DMS 273 treated with DMSO at 0.1 percent for 48 hours (cell line): ENCODE measurements at places on chromosomes 11 and 22.

DNA sequence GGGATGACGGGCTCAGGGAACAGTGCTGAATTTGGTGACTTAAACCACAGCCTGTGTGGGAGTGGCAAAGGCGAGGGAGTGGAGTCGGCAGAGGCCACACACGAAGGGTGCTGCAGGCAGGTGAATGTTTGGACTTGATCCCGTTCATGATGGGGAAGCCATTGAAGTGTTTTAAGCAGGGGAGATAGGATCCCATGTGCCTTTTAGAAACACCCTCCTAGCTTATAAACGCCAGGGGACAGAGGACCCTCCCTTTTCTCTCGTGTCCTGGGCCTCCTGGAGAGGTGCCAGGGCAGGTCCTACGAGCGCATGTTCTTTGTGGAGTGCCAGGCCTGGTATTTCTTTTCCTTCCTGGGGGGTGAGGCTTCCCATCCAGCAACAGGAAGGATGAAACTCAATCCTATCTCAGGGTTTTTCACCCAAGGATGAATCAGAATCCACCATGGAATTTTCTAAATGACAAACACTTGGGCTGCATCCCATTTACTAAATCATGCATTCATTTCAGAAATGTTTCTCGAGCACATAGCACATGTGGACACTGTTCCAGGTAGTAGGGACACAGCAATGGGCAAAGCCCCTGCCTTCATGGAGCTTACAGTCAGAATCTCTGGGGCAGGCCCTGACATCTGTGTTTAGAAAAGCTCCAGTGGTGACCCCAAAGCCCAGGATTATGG, 59.6 kb downstream of the CHRDL2 start:
- no peak for DNase-seq

GRCh38 chr22:28742562-28742962, 723 bp downstream of the HSCB start:
- DNase-seq: no peak

GRCh38 chr22:49113758-49114157, 713.9 kb downstream of the BRD1 start:
- no peak for DNase-seq

DNA sequence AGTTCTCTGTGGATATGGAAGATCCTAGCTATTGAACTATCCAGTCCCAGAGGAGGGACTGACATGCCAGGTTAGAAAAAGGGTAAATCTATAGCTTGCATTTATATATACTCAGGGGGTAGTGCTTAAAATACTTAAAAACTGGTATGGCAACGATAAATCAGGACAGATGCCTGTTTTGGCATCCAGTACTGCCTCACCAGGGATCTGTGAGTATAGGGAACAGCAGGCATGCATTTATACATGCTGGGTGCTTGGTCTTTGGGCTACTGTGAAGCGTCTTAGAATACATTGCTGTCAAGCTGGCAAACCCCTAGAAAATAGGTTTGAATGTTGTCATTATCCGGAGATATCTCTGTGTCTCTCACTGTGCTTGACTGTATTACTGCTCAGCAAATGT, 94.2 kb upstream of the DRD2 start:
- no peak for DNase-seq

DNA sequence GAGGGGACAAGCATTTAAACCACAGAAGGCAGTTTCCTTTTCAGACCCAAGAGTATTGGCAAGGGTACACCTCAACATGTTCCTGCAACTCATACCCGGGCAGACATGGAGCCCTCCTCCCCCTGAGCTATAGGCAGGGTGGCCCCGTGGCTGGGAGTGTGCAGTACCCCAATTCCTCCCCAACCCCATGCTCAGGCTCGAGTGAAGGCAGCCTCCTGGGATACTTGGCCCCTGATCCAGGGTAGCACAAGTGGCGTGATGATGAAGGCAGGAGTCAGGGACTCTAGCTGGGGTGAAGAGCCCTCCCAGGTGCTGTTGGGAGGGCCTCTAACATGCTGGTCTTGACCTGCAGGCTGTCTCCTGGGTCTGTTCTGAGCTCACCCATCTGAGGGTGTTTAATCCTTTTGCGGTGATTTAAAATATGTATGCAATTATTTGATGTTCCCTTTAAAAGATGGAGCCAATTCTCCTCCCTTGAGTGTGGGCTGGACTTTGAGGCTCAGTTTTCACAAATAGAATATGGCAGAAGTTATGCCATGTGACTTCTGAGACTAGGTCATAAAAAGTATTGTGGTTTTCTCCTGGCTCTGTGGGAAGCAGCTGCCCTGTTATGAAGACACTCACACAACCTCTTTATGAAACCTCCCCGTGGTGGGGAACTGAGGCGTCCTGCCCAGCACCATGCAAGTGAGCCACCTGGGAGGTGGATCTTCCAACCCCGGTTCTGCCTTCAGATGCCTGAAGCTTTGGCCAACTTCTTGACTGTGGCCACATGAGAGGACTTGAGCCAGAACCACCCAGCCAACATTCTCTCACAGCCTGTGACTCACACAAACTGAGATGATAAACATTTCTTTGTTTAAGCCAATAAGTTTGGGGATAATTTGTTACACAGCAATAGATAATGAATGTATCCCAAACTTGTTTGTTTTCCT, 54.7 kb upstream of the NECTIN1 start:
- no peak for DNase-seq

GRCh38 chr11:59776210-59777066, 21.3 kb downstream of the STX3 start:
- no peak for DNase-seq

DNA sequence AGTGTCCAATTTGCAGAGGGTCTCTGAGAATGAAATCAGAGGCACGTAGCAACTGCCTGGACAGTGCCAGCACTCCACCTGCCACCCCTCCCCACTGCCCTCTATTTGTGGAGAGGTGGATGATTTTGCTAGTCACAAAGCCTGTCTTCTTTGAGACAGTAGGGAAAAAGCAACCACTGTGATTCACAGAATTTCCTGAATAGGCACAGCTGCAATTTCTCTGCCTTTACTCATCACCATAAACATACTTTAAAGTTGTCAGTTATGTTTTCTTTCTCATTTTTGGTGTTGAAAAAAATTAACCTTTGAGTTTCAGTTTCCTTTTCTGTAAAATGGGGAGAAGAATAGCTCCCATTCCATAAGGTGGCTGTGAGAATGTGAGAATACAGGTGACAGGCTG, 134.3 kb downstream of the TEAD1 start:
- DNase-seq: no peak

DNA sequence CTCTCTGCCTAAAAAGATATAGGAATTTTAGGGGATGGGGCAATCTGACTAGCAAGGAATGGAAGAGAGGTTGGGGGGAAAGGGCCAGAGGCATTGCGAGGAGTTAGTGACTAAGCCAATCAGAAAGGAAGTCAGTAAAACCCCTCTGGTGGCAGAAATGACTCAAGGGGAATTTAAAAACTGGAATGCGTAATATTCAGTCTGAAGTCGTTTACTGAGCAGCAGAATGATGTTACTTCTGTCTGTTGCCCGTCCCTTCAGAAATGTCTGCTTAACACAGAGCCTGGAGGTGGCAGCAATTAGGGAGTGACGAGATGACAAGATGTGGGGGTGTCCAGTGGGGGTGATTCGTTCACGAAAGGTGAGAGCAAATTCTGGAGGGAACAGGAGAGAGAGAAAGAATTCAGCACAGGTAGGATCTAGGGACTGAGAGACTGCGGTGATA, 107.7 kb upstream of the CLMP start:
- no peak for DNase-seq

DNA sequence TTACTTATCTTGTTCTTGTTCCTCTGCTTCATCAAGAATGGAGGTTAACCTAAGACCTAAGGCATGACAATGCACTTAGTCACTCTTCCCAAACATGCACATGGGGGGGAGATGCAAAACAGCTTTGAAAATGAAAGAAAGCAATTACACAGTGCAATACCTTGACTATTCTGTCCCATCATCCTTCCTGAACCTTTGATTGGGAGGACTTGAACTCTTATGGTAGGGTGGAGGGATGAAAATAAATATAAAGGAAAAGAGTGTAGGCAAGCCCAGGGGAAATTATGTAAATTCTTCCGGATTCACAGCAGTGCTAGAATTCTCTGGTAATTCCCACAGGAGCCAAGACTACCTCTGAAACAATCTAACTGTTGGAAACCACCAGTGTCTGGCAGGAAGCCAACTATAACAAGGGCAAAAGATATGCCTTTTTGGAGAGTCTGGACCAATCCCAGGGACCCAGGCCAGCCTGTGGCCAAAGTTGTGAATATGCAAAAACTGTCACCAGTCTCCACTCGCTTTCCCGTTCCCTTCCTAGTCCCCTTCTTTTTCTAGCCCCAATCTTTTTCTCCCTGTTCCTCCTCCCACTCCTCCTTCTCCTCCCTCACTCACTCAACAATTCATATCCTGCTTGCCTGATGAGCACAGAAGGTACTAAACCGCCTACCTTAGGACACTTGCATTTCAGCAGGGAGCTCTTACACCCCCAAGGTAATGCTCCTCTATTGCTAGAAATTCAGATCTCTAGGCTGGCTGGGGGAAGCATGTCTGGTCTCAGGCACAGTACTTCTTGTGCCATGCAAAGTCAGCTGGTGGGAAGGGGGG, 2.5 kb upstream of the RCN1 start:
- DNase-seq: peak; percentile 25

GRCh38 chr11:109121173-109121932, 300.6 kb upstream of the C11orf87 start:
- DNase-seq: no peak

GRCh38 chr11:10494636-10495463, 39.8 kb downstream of the AMPD3 start:
- no peak for DNase-seq

- DNase-seq: peak; percentile 45
Measured at GRCh38 chr22:36470162-36470993, 11.1 kb downstream of the TXN2 start.

- DNase-seq: no peak
Measured at GRCh38 chr11:60121264-60121663, 32.8 kb downstream of the MS4A2 start.

- no peak for DNase-seq
Measured at GRCh38 chr11:79095424-79095823, 345.4 kb downstream of the TENM4 start.

DNA sequence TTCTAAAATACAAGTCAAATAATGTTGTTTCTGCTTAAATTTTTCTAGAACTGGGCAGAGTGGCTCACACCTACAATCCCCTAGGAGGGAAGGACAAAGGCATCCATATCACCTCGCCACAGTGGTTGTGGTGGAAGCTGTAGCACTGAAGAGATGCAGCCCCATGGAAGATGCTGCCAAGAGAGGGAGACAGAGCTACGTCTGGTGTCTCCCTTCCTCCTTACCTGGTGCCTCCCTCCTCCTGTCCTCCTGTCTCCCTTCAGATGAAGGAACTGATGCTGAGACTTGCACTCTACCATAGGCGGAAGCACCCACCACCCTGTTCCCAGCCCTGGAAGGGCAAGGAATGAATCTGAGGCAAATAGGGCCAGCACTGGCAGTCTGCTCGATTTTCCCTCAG, 22.3 kb downstream of the MMP27 start:
- no peak for DNase-seq

GRCh38 chr11:10540546-10540914, 457 bp downstream of the RNF141 start:
- DNase-seq: peak; percentile 1

DNA sequence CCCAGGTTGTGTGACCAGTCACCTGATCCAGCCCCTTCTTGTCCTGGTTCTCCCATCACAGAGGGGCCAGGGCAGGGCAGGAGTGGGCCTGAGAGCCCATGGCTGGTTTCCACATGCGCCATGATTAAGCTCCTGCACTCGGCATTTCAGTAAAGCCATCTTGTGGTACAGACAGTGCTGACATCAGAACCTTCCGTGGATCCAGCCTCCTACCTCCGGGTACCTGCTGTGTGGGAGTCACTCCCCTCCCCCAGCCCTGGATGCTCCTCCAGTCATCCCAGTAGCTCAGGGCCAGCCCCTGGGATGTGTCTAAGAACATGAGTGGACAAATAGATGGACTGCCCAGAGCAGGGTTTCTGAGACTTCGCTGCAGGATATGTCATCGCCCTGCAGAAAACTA, 22.1 kb upstream of the MGAT3 start:
- no peak for DNase-seq

DNA sequence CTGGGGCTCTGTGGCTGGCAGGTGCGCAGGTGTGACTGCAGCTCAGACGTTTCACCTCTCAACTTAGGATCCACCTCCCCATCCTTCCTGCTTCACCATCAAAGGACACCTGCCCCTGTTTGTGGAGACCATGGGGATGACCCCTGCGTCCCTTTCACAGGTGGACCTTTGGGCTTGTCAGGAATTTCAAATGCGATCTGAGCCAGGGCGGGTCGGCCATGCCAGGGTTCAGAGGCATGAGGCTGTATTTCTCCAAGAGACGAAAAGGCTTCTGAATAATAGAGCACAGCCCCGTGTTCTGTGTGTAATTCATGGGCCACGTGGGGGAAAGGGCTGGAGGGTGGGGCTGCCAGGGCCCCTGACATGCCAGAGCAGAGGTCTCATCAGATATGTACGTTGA, 668.0 kb downstream of the BRD1 start:
- no peak for DNase-seq

DNA sequence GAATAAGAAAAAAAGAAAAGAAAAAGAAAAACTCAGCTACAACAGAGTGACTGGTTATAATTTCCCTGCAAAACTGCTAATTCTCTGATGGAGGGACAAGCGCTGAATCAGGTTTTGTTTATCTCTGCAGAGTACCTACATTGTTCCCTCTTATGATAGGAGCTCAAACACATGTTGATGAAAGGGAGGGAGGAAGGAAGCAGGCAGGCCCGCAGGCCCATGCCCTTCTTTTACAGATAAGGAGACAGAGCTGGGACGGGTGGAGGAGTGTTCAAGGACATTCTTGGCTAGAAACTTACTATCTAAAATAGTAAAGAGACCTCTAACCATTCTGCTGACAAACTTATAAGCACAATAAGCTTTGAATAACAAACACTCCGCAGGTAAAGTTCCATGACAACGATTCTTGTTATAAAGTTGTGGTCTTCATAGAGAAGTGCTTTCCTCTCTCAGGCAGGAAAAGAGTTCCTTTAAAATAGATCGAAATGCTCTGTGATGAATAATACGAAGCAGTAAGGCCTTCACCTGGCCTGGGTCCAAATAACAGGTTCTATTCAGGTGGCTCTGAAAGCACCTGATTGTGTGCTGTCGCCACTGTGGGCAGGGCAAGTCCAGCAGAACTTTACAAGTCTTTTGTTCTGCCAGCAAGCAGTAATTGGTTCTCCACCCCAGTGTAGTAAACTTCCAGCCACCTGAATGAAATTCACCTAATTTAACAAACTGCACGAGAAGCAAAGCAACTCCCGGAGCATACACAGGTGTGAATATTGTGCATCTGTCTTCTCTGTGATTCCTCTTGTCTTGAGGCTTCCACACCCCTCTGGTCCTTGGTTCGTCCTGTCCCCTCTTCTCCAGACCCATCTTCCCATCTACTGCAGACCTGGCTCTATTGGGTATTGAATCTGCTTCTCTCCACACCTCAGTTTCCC, 15.3 kb upstream of the MICAL2 start:
- no peak for DNase-seq

DNA sequence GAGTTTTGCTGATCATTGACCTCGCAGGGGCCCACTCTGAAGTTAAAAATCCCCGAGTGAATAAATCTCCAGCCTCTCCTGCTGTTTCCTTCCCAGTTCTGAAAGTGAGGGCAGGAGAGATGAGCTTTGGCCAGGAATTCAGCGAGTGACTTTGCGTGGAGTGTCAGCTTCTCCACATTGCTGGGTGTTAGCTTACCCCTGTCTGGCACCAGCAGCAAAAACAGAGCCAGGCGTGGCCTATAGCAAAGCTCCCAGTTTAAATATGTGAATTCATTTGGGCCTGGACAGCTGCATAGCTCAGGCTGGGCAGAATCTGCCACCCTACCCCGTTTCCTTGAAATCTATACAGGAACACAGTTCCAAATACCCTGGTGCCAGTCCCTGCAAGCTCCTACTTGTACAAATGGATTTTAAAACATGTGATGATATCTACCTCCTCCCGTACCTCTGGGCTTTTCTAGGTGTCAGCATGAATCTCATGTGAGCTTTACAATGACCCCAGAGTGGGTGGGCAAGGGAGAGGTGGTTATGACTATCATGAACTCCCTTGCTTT, 25.6 kb downstream of the TIMP3 start:
- no peak for DNase-seq
